Mesothelial cell of epicardium (in vitro differentiated cells): ENCODE measurements at places on chromosomes 13 and 19.
A peak's percentile ranks its signal among the peaks of the same experiment; 100 is the strongest.

GRCh38 chr19:44315883-44316282, 11.1 kb upstream of the ZNF235 start:
- no peak for DNase-seq
- H3K27ac ChIP-seq = no peak overlapping the region
- H3K27me3 ChIP-seq = no peaks in the 10 kb centered on the region
- H3K36me3 ChIP-seq = peaks cover 34% of the 10 kb centered on the region
- no peaks in the 10 kb centered on the region for H3K4me1 ChIP-seq

DNA sequence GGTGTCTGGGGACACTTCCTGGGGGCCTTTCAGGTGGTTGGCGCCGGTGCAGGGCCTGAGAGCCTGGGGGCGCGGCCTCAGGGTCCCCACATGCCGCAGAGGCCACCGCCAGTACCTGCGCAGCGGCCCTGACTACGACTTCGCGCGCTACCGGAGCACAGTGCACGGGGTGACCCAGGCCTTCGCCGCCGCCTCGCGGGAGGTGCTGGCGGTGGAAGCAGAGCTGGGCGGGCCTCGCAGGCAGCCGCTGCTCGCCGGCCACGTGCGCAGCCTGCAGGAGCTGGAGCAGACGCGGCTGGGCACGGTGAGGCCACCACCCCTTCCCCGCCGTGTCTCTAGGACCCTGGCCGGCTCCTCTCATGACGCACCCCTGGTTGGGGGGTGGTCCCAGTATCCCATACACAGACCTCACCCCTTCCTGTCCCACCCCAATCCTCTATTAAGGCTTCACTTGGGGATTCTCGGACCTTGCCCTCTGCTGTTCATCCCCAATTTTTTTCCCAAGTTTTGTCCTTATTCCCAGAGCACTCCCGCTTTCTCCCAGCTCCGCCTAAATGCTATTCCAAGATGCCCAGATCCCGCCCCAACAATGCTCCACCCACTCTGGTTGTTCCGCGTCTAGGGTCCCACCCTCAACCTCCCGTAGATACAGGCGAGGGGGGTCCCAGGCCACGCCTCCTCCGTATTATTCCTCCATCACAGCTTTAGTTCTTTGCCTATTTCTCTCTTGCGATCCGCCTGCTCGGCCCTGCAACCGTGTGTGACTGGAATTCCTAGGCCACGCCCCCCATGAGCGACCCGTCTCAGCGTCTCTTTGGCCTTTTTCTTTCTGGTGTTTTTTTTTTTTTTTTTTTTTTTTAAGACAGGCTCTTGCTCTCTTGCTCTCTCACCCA, 1.0 kb downstream of the REX1BD start:
- H3K27me3 ChIP-seq = peaks cover 4% of the 10 kb centered on the region
- H3K4me3 ChIP-seq = peak overlapping the region; percentile 73
- DNase-seq = peak; percentile 74
- H3K36me3 ChIP-seq = peaks cover 2% of the 10 kb centered on the region
- H3K27ac ChIP-seq = peak overlapping the region; percentile 88

DNA sequence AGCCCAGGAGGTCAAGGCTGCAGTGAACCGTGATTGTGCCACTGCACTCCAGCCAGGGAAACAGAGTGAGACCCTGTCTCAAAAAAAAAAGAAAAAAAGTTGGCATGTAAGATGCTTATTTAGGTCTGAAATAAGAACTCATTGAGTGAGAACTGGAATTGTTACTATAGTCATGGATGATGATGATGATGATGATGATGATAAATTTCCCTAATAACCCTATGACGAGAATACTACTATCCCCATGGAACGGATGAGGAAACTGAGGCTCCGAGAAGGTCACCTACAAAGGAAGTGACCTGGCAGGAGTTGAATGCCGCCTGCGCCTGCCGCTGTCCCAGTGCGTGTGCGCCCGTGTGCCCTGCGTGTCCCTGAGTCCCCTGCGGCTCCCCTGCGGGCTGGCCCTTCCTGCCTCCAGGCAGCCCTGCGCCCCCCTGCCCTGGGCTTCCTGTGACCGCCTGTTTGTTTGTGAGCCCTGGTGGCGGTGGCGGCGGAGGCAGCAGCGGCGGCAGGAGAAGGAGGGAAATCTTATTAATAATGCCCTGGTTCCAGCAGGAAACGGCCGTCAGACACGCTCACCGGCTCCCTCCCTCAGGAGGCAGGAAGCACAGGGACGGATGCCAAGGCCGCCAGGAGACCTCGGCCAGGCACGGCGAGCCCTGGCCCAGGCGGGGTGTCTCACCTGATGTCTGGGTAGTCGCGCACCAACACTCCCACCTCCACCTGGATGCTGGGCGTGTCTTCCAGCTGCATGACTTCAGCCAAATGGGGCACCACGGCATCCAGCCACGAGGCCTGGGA, 29.6 kb downstream of the EXOC3L2 start:
- peak overlapping the region; percentile 46 for H3K4me3 ChIP-seq
- peaks cover 34% of the 10 kb centered on the region for H3K4me1 ChIP-seq
- no peak for DNase-seq
- no peaks in the 10 kb centered on the region for H3K36me3 ChIP-seq
- H3K27me3 ChIP-seq = peaks cover 65% of the 10 kb centered on the region
- H3K27ac ChIP-seq = no peak overlapping the region

GRCh38 chr19:53432088-53432661, 391 bp downstream of the ZNF761 start:
- H3K27ac ChIP-seq = peak overlapping the region; percentile 100
- H3K4me3 ChIP-seq = peak overlapping the region; percentile 96
- H3K4me1 ChIP-seq = peaks cover 26% of the 10 kb centered on the region
- H3K27me3 ChIP-seq = no peaks in the 10 kb centered on the region
- H3K36me3 ChIP-seq = peaks cover 18% of the 10 kb centered on the region
- peak; percentile 53 for DNase-seq

DNA sequence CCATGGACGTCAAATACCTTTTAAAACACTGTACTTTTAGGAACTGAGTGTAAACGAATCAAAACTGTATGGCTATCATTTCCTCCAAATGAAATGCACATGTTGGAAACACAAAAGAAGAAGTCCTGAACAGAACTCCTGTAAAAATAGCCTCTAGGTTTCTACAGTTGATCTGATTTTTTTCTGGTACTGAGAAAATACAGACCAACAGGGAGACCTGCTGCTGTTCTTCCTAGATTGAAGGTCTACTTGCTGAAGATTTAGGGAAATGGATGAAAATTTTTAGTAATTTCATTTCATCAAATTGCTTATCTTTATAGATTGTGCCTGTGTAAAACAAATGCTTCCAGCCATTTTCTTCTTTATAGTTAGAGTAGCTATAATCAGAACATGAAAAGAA, 520.4 kb downstream of the SLITRK6 start:
- H3K27ac ChIP-seq = peak overlapping the region; percentile 55
- H3K4me1 ChIP-seq = peaks cover 45% of the 10 kb centered on the region
- no peaks in the 10 kb centered on the region for H3K27me3 ChIP-seq
- no peak for DNase-seq

DNA sequence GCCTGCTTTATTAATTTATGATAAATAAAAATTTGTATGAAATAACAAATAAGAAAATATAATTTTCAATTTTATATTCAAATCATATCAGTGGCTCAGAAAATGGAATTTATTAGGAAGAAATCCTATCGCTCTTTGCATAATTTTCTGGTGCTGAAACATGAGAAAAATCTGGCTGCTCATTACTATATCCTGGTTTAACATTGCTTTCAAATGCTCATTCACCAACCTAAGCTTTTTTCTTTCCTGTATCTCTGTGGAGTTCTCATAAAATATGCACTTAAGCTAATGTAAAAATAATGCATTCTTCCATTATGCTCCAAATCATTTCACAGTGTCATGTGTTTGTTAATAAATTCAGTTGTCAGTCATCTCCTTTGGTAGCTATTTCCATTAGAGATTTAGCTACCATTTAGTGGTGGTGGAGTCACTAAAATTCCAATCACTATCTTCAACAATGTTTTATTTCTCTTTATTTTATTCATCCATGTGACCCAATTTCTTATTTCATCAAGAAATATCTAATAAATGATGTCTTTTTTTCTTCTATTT, 498.0 kb downstream of the DCT start:
- H3K4me3 ChIP-seq = no peak overlapping the region
- peaks cover 16% of the 10 kb centered on the region for H3K4me1 ChIP-seq
- no peaks in the 10 kb centered on the region for H3K27me3 ChIP-seq

DNA sequence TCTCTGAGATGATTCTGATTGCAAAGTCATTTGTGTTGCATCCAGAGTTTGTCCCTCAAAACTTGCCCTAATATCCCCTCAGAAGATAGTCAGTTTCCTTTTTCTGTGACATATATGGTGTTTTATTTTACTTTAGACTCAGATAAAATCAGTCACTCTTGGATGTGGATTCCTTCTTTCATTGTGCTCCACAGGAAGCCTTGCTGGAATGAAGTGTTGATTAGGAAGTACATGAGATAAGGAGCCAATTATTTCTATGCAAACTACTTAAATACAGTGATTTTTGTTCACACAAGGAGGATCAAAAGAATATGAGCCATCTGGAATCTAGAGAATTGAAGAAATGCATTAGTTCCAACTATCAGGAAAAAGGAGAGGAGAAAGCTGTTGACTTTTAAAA, 107.6 kb upstream of the RXFP2 start:
- peaks cover 17% of the 10 kb centered on the region for H3K4me1 ChIP-seq
- no peaks in the 10 kb centered on the region for H3K27me3 ChIP-seq
- no peak overlapping the region for H3K27ac ChIP-seq
- peaks cover 2% of the 10 kb centered on the region for H3K36me3 ChIP-seq

DNA sequence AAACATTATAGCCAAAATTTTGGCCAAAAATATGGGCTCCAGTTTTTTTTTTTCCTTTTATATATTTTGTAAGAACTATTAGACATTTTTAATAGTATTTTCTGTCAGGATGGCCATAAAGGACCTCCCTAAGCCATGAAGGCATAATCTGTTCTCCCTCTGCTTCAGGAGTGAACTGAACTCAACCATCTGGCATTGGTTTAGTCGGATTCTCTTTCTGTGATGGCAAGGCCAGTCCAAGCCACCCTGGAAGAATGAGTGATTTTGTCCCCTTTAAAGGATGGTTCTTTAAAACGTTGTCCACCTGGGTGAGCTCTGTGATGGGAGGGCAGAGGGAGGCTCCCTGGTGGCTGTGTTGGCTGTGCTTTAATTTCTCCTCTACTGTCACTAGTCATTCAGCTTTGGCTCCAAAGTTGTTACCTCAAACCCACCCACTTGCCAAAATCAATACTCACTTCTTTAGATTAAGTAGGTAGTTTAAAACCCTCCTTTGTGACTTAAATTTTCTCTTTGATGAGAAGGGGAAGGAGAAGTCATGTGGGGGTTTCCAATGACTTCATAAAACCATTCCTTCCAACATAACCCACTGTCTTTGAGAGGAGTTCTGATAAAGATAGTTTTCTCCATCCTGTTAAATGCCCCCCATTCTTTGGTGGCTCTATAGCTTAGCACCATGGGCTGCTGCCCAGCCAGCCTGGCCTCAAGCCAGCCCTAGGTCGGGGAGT, 4.4 kb downstream of the TNFRSF19 start:
- H3K4me1 ChIP-seq = peaks cover 48% of the 10 kb centered on the region
- H3K36me3 ChIP-seq = peaks cover 2% of the 10 kb centered on the region
- no peaks in the 10 kb centered on the region for H3K27me3 ChIP-seq
- no peak overlapping the region for H3K27ac ChIP-seq

- DNase-seq = no peak
- H3K27ac ChIP-seq = no peak overlapping the region
- no peaks in the 10 kb centered on the region for H3K36me3 ChIP-seq
- peaks cover 16% of the 10 kb centered on the region for H3K4me1 ChIP-seq
- H3K4me3 ChIP-seq = no peak overlapping the region
Observed at GRCh38 chr13:110276553-110276950, 30.4 kb downstream of the COL4A1 start.

- no peaks in the 10 kb centered on the region for H3K4me1 ChIP-seq
- H3K4me3 ChIP-seq = no peak overlapping the region
- H3K27me3 ChIP-seq = no peaks in the 10 kb centered on the region
- no peaks in the 10 kb centered on the region for H3K36me3 ChIP-seq
- no peak overlapping the region for H3K27ac ChIP-seq
- no peak for DNase-seq
Observed at GRCh38 chr19:41476583-41476982, 33.6 kb downstream of the ERICH4 start.

GRCh38 chr19:34503531-34504272, 22.1 kb downstream of the WTIP start:
- H3K36me3 ChIP-seq = peaks cover 1% of the 10 kb centered on the region
- no peak overlapping the region for H3K27ac ChIP-seq
- no peak overlapping the region for H3K4me3 ChIP-seq
- no peak for DNase-seq

GRCh38 chr13:73411067-73411809, 352.4 kb downstream of the KLF5 start:
- no peak overlapping the region for H3K27ac ChIP-seq
- DNase-seq = no peak
- H3K27me3 ChIP-seq = no peaks in the 10 kb centered on the region
- no peak overlapping the region for H3K4me3 ChIP-seq
- peaks cover 11% of the 10 kb centered on the region for H3K4me1 ChIP-seq
- H3K36me3 ChIP-seq = no peaks in the 10 kb centered on the region
